ENCODE measurements at places on chromosomes 3 and 15.

DNA sequence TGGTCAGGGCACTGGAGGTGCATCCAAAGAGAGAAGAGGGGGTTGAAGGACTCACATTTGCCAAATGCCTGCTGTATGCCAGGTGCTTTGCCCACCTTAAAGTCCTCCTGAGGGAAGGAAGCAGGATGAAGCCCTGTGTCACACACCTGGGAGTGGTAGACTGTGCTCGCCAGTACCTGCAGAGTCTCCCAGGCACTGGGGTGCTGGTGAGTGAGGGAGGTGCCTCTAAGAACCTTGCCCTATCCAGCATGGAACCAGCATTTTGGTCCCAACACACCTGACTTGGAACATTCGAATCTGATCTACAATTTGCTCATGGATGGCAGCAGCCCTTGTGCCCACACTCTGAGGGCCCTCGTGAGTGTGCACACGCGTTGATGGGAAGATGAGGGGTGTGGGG, 76.7 kb downstream of the SEC22A start:
- no peak for DNase-seq

GRCh38 chr3:28867836-28868235, 413.0 kb upstream of the RBMS3 start:
- DNase-seq = no peak

DNA sequence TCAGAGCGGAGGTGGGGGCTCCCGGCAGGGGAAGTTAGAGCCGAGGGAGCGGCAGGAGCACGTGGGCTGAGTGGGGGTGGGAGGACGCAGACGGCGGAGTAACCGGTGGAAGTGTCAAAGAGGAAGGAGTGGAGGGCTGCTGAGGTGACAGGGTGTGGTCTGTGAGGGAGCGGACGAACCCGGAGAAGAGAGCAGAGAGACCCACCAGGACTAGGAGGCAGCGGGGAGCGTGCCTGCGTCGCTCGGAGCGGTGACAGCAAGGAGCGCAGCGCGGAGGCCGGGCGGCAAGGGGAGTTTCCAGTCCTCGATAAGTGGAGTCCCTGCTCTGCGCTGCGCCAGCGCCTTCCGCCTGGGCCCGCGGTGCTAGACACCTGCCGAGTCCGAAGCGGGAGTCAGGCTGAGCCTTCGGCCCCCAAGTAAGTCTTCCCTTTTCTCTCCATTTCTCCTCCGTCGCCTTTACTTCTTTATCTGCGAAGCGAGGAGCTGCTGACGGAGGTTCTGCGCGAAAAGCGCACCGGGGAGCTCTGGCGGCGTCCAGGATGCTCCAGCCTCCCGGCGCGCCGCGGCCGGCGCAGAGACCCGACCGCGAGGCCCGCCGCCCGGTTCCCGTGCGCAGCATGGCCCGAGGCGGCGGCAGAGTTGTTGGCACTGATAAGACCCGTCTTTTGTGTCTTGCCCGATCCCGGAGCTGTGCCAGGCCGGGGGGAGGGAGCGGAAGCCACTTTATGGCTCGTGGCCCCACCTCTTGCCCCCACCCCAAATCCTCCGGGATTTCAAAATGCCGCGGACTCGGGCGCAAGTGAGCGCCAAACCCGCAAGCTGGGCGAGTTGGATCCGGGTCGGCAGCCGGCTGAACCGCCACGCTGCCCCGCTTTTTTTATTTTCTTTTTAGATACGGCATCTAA, 533.0 kb upstream of the SEMA6D start:
- DNase-seq = peak; percentile 27

GRCh38 chr3:181009225-181009624, 19.7 kb upstream of the DNAJC19 start:
- no peak for DNase-seq

GRCh38 chr15:28990390-28990789, 104.6 kb downstream of the APBA2 start:
- no peak for DNase-seq

DNA sequence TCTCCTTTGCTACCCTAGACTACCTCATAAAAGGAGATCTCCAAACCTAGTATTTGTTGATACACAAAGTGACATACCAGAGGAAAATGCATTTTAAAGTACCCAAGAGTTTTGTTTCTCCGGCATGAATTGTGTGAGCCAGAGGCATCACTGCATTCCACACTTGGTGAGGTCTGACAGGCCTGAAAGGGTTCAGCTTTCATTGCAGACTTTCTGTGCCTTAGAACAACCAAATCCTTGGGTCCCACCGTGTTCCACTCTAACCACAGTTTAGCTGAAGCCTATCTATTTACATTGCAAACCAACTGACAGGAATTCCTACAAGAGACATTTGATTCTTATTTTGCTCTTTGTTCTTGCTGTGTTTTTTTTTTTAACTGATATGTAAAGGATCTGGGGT, 21.0 kb upstream of the EID1 start:
- no peak for DNase-seq

DNA sequence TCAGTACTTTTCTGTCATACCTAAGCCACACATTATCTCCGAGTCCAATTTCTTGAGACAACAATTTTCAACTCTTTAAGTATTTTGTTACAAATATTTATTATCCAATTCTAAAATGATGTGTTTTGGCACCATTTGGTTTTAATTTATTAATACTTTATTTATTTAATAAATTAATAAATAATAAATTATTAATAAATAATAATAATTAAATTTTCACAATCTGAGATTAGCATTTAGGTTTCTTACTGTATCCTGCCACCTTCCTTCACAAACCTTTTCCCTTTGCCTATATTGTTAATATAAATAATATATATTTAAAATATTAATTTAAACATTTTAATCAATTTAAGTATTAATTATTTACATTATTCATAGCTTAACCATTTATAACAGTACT, 23.9 kb downstream of the TMEM207 start:
- DNase-seq = no peak

DNA sequence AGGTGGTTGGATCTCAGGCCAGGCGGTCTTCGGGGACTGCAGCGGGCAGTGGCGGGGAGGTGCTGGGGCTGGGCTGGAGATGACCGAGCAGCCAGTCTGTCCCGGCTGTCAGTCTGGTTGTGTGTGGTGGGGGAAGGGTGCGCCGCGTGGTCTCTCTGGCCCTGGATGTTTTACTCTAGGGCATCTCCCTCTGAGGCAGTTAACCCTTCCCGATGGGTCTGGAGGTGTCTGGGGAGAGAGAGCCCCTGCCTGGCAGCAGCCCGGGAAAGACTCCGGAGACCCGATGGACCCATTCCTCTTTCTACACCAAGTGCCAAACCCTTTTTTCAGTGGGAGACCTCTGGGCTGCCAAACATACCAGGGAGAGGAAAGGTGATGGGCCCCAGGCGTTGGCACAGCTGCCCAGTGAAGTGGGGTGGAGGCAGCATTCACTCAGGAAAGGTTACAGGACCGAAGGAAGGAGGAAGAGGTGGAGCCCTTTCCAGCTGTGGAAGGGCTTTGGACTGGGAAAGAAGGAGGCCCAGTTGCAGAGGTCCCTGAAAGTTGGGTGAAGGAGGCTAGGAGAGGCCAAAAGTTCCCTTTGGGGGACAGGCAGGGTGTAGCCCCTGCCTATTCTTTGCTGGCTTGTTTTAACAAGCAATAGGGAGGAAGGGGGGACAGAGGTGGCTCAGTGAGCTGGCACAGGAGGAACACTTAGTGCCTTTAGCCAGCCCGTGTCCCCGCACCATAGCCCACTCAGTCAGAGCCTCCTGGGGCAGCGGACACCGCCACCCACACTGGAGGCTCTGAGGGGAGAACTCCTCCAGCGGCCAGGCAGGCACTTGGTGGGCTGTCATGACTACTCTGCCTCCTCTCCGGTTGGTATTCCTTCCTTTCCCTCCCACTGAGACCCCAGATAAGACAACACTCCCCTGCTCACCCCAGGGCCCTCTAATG, 2.7 kb upstream of the BAHD1 start:
- no peak for DNase-seq

GRCh38 chr3:119181765-119182164, 8.4 kb downstream of the UPK1B start:
- no peak for DNase-seq

DNA sequence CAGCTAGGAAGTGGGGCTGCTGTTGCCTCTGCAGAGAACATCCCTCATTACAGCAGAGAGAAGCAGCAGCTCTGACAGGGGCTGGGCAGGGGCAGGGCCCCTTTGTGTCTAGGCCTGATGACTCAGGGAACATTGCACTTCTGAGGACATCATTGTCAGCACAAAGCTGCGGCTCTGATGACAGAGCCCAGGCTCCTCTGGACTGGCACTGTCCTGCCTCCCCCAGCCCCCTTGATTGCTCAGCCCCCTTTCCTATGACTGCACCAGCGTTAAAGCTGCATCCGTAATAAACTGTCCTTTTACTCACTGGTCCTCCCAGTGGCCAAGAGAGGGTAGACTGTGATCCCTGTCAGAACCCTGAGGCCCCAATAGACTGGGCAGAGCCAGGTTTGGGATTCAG, 18.3 kb downstream of the TRH start:
- no peak for DNase-seq

GRCh38 chr15:73792415-73792814, 39.3 kb upstream of the INSYN1 start:
- peak; percentile 61 for DNase-seq

GRCh38 chr15:46732060-46732459, 985.2 kb upstream of the SEMA6D start:
- no peak for DNase-seq

- no peak for DNase-seq
Observed at GRCh38 chr3:80010021-80010571, 242.3 kb upstream of the ROBO1 start.

DNA sequence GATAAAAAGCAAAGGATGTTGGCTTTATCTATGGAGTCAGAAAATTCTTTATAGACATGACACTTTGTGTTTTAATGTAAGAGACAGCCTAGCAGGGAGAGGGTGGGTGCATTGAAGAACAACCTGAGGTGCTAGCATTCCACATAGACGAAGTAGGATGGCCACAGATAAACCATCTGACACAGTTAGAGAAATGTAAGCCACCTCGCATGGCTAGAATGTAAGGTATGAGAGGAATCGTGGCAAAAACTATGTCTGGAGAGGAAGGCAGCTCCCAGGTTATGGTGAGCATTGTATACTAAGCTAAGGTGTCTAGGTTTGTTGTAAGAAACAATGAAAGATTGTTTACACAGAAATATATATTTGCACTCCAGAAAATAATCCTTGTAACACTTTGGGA, 194.0 kb upstream of the SLITRK3 start:
- DNase-seq = no peak

- peak; percentile 83 for DNase-seq
Observed at GRCh38 chr3:51967384-51968169, at the start of gene PCBP4. PCBP4 (minus strand) TSS chr3:51967454; CDS start chr3:51961240, 6,214 bp downstream.

DNA sequence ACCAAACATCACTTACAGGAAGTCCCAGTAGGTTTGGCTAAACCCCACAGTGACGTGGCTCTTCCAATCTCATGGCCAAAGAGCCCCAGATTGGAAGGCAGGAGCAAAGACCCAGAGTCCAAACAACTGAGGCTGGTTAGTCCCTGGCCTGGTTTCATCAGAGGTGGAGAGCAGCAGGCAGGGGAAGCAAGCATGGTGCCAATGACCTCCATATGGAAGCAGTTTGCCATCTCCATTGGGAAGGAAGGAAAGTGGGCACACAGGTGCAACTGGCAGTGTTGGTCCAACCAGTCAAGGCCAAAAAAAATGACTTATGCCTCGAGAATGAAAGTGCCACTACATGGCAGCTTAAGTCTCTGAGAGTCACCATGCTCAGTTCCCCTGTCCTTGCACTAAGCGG, 175.9 kb downstream of the NTRK3 start:
- no peak for DNase-seq

DNA sequence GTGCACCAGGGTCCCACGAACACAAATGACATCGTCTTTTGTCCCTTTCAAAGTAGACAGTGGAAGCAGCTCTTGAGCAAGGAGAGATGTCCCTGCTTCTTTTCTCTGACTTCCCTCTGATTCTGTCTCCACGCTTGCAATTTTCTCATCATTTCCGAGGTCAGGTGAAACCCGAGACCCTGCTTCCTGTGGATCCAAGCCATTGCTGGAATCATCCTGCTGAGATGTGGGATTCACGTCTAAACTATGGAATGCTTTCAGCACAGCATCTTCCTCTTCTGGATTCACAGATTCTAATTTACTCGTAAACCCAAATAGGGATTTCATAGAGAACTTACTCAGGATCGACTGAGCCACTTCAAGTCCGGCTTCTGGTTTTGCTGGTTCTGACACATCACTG, 127.1 kb downstream of the FMN1 start:
- no peak for DNase-seq

- DNase-seq = no peak
Observed at GRCh38 chr3:62184559-62184958, 188.8 kb downstream of the FEZF2 start.

DNA sequence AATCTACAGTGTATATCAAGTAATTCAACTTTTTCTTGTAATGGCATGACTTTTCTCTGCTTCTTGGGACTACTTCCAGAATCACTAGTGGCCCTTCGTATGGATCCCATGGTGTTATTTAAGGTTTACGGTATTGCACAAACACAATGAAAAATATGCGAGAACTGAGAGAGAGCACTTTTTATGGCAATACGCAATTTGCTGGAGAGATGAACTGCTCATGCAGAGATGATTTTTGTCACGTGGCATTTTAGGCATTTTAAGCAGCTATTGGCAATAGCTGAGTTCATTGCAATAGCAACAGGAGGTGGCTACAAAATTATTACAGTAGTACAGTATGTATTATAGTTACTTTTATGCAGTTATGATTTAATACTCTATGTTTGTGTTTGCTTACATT, 294.0 kb downstream of the UBE2E2 start:
- no peak for DNase-seq

DNA sequence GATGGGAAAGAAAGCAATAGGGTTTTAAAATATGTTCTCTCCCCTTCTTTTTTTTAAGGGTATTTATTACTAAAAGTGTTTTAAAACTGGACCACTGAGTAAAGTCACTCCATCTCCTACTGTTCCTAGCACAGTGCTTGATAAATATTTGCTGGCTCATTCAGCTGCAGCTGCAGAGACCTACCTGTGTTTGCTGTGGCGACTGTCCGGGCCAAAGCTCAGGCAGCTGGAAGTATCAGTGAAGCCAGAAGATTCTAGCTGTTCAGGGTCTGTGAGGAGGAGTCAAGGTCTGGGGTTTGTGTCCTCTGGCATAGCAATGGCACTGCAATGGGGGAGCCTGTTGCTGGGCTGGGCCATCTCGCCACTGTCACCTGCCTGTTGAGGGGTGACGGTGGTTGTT, 109.9 kb downstream of the RPLP1 start:
- no peak for DNase-seq

DNA sequence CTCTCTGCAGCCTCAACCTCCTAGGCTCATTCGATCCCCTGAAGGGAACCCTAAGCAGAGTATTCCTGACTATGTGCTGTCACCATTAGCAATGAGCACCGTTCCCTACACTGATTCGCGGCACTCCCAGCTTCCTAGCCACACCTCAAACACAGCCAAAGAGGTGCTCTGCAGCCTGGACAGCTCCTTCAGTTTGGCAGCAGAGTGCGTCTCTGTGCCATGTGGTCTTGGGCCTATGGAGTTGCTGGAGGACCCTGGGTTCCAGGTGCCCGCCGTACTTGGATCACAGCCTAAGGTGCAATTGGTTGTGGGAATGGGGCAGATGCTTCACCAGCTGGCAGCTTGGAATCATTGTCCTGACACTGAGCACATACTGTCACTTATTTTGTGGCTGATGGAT, 17.3 kb upstream of the IL12A start:
- DNase-seq = no peak

- no peak for DNase-seq
Observed at GRCh38 chr3:122230174-122230573, 46.7 kb downstream of the CASR start.

Data from left cardiac atrium (tissue), 4 donors.